ENCODE measurements at places on chromosomes 7 and 10.
A peak's percentile ranks its signal among the peaks of the same experiment; 100 is the strongest.

- no peak for DNase-seq
Observed at GRCh38 chr7:159091480-159092475, 52.9 kb downstream of the VIPR2 start.

- no peak for DNase-seq
Observed at GRCh38 chr7:47147213-47147631, 434.7 kb downstream of the TNS3 start.

- DNase-seq: no peak
Observed at GRCh38 chr7:158018971-158019645, 568.5 kb downstream of the PTPRN2 start.

- DNase-seq: no peak
Observed at GRCh38 chr7:139118234-139118804, 8.8 kb upstream of the ZC3HAV1 start.

DNA sequence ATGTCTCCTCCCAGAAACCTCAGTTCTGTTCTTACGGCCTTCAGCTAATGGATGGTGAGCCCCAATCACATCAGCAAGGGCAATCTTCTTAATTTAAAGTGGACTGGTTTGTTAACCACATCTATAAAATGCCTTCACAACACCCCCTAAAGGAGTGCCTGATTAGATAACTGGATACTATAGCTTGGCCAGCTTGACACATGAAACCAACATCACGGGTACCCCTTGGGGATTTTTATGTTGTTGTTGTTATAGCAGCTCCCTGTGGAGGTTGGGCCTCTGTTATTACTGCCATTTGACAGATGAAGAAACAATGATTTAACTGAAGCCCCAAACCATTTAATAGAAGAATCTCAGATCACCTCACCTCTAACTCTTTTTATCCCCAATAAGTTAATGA, 26.8 kb downstream of the STRA8 start:
- no peak for DNase-seq

DNA sequence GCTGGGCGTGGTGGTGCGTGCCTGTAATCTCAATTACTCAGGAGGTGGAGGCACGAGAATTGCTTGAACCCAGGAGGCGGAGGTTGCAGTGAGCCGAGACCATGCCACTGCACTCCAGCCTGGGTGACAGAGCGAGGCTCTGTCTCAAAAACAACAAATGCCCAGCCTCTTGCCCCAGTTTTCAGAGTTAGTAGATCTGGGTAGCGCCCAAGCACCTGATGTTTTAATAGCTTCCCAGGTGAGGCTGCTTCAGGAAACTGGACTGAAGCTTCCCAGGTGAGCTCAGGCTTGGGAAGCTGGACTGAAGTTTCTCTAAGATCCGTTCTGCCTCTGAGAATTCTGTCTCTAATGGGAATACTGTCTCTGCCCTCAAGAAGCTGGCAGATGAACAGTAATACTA, 12.2 kb downstream of the RPS24 start:
- DNase-seq: no peak

DNA sequence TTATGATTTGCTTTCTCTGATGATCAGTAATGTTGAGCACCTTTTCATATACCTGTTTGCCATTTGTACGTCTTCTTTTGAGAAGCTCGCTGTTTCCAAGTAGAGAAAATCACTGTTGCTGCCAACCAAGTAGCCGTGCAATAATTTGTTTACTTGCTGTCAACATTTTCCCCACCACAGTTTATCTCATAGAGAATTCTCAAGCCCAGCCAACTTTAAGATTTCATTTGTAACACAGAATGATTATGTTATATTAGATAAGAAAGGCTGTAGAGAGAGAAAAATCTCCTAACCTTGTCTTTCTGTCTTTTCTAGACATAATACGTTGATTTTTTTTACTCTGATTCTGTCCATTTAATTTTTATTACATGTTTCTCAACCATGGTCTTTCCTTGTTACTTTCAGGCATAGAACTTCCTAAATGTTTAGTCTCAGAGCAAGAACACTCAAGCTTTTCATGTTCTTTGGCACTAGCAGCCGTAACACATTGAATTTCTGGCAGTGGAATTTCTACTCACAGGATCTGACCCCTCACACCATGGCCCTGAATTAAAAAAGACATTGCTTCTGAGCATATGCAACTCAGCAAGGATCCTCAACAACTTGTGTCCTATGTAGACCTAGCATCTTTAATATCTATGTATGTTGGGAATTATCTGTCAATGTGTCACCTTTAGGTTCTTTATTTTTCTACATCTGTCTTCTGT, 23.1 kb downstream of the RPA3 start:
- DNase-seq: no peak

DNA sequence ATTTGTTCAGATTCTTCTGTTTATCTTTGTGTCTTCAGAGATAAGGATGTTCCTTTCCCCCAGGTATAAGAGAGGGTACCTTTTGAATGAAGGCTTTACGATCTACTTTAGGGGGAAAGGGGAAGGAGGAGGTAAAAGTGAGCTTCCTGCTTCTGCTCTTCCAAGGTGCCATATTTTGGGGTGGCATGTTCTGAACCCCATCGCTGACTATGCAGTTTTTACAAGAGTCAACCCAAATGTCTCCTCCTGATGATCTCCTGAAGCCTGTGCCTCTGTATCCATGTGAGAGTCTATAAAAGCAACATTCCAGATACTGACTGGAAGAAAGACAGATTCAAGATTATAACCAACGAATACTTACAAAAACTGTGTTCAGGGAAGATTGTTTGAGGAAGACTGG, 102.5 kb downstream of the ZNF277 start:
- no peak for DNase-seq

DNA sequence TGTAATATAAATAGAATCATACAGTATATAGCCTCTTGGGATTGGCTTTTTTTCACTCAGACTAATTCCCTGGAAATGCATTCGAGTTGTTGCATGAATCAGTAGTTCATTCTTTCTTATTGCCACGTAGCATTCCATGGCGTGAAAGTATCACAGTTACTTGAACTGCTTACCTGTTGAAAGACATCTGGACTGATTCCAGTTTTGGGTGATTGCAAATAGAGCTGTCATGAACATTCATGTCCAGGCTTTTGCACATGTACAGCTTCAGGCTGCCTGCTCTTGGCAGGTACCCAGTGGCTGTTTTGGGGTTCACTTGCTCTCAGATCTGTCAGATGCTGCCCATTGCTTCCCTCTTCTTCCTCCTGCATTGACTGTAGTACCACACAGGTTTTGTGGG, 54.9 kb downstream of the LRGUK start:
- no peak for DNase-seq

DNA sequence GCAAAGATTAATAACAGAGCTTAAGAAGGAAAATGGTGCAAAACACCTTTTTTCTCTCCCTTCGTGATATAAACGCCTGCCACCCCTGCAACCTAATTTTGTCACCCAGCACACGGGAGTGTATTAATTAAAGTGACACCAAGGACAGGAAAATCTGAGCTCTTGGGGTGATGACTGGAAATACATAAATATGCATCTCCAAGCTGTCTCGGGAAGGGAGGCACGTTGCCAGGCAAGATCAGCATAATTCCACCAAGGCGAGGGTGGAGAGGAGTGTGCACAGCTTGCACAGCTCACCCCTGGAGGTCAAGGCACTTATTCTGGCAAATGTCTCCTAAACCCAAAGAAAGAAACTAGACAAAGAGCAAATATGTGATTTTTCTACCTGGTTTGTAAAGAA, 700.9 kb downstream of the GRID1 start:
- DNase-seq: no peak

- DNase-seq: no peak
Observed at GRCh38 chr7:81070956-81071355, 152.1 kb upstream of the SEMA3C start.

GRCh38 chr10:76882796-76883195, 754.8 kb downstream of the KCNMA1 start:
- DNase-seq: no peak

DNA sequence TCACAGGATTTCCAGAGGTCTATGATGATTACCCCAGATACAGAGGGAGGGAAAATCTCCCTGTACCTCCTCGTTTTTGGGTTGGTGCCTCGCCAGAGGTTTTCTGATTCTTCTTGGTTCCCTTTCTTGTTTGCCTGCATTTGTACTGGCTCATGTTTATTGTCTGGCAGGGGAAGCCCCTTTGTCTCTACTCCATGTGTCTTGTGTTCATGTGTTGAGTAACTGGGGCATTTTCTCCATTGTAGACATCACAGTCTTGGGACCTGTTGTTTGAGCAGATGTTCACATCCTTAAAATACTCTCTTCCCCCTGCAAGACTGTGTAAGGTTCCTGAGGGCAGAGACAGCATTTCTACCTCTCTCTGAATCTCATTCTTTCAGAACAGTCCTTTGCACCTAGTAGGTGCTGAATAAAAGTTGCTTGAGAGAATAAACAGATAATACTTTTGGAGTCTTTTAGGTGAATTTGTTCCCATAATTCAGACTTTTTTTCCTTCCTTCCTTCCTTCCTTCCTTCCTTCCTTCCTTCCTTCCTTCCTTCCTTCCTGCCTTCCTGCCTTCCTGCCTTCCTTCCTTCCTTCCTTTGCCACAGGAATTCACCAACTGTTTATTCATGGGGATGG, 25.1 kb downstream of the CDK14 start:
- no peak for DNase-seq

- no peak for DNase-seq
Observed at GRCh38 chr7:2231992-2232765, 566 bp downstream of the MAD1L1 start.

DNA sequence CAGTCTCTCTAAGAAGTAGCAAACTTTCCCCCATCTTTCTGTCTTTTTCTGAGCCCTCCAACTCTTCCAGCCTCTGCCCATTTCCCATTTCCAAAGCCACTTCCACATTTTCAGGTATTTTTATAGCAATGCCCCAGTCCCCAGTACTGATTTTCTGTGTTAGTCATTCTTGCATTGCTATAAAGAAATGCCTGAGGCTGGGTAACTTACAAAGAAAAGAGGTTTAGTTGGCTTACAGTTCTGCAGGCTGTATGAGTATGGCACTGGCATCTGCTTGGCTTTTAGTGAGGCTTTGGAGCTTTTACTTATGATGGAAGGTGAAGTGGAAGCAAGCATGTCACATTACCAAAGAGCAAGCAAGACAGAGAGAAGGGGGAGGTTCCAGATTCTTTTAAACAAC, 17.2 kb downstream of the PLCE1 start:
- DNase-seq: no peak

DNA sequence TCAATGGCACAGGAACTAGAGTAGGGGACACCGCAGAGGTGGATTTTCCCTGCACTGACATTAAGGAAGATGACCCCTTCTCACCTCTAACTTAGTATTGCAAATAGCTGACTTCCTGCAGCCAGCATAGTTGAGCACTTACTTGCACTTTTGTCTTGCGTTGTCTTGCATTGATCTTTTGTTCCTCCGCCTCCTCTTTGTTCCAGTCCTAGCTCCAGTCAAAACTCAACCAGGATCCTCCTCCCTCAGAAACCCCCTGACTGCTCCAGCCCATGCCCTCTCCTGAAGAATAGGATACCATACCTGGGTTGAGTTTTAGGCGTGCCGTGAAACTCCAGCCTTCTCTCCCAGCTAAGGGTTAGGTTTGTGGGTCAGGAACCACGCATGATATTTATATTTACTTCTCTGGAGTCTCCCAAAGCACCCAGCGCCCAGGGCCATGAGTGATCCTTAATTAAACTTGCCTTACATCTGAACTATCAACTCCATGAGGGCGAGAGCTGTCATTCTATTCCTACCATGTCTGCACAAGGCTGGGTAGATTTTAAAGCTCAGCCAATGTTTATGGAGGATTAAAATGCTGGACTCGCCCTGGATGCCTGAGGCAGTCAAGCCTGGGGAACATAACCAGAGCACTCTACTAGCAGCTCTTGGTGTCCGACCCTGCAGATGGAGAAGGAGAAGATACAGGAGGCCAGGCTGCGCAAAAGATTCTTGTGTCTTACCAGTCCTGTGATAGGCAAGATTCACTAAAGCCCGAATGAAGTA, 14.1 kb downstream of the ZNF467 start:
- no peak for DNase-seq

DNA sequence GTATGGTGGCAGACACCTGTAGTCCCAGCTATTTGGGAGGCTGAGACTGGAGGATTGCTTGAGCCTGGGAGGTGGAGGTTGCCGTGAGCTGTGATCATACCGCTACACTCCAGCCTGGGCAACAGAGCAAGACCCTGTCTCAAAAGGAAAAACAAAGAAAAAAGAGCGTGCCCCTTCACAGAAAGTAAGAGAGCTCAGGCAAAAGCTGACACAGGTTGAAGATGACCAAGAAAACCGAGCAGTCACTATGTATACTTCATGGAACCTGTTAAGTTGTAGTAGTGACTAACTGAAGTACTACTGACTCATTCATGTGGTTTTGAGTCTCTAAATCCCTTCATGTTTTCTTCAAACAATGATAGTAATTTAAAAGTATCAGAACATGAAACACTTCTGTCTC, 1.2 kb upstream of the PRRT4 start:
- DNase-seq: no peak

- DNase-seq: no peak
Observed at GRCh38 chr7:29935111-29935510, 54.5 kb downstream of the SCRN1 start.

- DNase-seq: no peak
Observed at GRCh38 chr7:1210321-1210978, 22.2 kb upstream of the UNCX start.

DNA sequence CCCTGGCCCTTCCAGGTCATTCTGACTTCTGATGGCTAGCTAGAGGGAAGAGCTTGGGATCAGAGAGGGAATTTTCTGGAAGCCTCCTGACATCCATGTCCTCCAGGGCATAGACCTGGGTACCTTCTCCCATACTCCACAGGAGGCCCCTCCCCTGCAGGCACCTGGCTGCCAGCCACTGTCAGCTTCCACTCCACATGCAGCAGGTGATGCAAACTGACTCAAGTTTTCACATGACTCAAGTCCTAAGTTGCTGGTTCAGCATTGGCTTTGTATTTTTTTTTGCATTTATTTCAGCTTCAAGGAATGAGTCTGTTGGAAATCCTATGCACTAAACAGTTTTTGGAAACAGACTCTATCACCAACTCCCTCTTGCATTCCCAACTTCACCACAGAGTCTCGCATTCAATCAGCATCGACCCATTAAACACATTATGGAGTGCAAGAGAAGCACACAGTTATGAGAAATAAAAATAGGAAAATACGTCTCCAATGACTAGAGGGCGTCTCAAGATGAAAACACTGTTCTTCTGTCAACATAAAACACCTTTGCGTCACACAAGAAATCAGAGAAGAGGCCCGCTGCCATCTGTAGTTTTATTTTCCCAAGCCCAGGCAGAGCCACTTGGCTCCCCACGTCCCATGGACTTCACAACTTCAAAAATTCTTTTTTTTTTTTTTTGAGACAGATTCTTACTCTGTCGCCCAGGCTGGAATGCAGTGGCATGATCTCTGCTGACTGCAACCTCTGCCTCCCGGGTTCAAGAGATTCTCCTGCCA, 362.6 kb upstream of the MGMT start:
- DNase-seq: no peak

- no peak for DNase-seq
Observed at GRCh38 chr10:17671307-17671706, 27.4 kb downstream of the STAM start.

GRCh38 chr7:55194522-55194921, 170.6 kb upstream of the LANCL2 start:
- no peak for DNase-seq

- no peak for DNase-seq
Observed at GRCh38 chr7:128003787-128004186, 27.4 kb downstream of the LRRC4 start.

- DNase-seq: no peak
Observed at GRCh38 chr7:71221549-71221948, 89.6 kb downstream of the GALNT17 start.

- DNase-seq: no peak
Observed at GRCh38 chr7:24951441-24951980, 28.5 kb downstream of the OSBPL3 start.

GRCh38 chr7:148142660-148143248, 447.8 kb upstream of the C7orf33 start:
- peak; percentile 5 for DNase-seq
